Mesothelial cell of epicardium (in vitro differentiated cells): ENCODE measurements at places on chromosomes 2 and 18.

- H3K4me1 ChIP-seq: peaks cover 23% of the 10 kb centered on the region
- H3K27ac ChIP-seq: peak overlapping the region; percentile 96
- no peak for DNase-seq
- H3K27me3 ChIP-seq: peaks cover 8% of the 10 kb centered on the region
Observed at GRCh38 chr18:75638223-75638775, 210.8 kb upstream of the SMIM21 start.

DNA sequence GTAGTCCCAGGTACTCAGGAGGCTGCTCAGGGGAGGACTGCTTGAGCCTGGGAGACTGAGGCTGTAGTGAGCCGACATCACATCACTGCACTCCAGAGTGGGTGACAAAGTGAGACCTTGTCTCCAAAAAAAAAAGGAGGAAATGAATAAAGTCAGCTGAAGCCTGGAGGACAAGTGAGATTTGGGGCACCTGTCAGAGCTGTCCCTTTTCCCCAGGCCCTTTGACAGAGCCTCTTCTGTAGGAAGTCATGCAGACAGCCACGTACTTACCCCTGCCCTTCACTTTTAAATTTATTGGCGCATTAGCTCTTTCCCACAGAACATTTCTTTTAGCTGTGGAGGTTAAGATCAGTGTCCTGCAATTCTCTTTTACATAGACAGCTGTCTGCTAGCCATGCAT, 151.0 kb upstream of the DNMT3A start:
- H3K4me1 ChIP-seq: peaks cover 20% of the 10 kb centered on the region
- no peak overlapping the region for H3K27ac ChIP-seq
- no peak for DNase-seq
- H3K36me3 ChIP-seq: peaks cover 3% of the 10 kb centered on the region

GRCh38 chr2:155841442-155841841, 491.1 kb downstream of the NR4A2 start:
- no peak for DNase-seq
- no peaks in the 10 kb centered on the region for H3K36me3 ChIP-seq
- no peaks in the 10 kb centered on the region for H3K27me3 ChIP-seq
- H3K27ac ChIP-seq: no peak overlapping the region
- H3K4me1 ChIP-seq: peaks cover 9% of the 10 kb centered on the region

DNA sequence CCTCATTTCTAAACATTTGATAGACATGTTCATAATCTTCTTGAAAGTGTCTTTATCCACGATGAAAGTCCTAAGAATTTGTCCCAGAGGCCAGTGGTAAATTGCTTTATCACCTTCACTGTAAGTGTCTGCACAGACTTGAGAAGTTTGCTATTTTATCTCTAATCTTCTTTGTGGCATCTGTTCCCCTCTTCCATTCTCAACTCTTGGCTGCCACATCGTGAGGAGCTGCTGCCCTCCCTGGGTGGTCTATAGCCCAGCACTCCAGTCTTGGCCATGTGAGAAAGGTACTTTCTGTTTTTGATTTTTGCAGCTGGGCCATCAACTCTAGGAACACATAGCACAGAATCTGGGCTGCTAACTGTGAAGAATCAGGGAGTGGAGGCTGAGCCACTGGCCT, 45.5 kb downstream of the SLC14A2 start:
- no peak for DNase-seq

DNA sequence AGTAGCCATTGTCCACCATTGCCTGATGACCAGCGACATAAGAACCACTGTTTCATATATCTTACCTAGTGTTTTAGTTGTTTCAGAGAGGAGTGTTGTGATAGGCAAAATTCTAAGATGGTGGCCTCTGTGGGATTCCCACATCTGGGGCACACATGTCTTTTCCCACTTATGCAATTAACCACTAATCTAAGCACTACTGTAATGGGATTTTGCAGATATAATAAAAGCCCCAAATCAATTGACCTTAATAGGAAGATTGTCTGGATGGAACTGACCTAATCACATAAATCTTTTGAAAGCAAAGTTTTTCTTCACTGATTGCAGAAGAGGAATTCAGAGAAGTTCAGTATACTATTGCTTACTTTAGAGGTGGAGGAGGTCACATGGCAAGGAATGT, 469.9 kb downstream of the NUP35 start:
- no peak overlapping the region for H3K27ac ChIP-seq
- H3K4me3 ChIP-seq: no peak overlapping the region
- DNase-seq: no peak
- H3K4me1 ChIP-seq: peaks cover 10% of the 10 kb centered on the region

DNA sequence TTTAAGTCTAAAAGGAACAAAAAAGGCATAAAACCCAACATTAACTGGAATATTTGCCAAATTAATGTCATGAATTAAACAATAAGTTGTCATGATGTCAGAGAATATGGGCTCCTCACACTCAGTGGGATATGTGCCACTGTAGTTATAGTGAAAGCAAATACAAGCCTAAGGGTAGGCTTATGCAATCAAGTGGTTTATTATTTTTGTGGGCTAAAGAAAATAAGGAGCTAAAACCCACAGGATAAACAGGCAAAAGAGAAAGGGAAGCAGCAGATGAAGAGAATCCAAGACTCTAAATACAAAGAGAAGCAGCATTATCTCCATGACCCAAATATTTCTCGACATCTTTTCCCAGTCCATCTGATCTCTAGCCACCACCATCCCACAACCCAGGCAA, 17.5 kb downstream of the YWHAQ start:
- no peak overlapping the region for H3K4me3 ChIP-seq
- H3K27me3 ChIP-seq: no peaks in the 10 kb centered on the region
- H3K36me3 ChIP-seq: peaks cover 21% of the 10 kb centered on the region
- no peak for DNase-seq
- H3K4me1 ChIP-seq: peaks cover 25% of the 10 kb centered on the region
- no peak overlapping the region for H3K27ac ChIP-seq

DNA sequence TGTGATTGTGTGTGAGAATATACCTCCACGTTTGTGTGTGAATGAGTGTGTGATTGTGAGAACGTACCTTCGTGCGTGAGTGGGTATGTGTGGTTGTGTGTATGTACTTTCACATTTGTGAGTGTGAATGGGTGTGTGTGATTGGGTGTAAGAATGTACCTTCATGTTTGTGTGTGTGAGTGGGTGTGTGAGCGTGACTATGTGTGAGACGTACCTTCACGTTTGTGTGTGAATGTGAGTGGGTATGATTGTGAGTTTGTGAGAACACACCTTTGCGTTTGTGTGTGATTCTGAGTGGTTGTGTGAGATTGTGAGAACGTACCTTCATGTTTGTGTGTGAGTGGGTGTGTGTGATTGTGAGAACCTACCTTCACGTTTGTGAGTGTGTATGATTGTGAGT, 5.8 kb upstream of the ADCY3 start:
- DNase-seq: no peak
- H3K36me3 ChIP-seq: no peaks in the 10 kb centered on the region
- H3K27me3 ChIP-seq: peaks cover 4% of the 10 kb centered on the region
- H3K4me1 ChIP-seq: no peaks in the 10 kb centered on the region
- no peak overlapping the region for H3K4me3 ChIP-seq
- H3K27ac ChIP-seq: no peak overlapping the region

- peaks cover 12% of the 10 kb centered on the region for H3K4me1 ChIP-seq
- no peaks in the 10 kb centered on the region for H3K36me3 ChIP-seq
- H3K27ac ChIP-seq: no peak overlapping the region
- no peak for DNase-seq
- no peak overlapping the region for H3K4me3 ChIP-seq
Observed at GRCh38 chr2:67879586-67880290, 183.1 kb downstream of the C1D start.

GRCh38 chr18:67302043-67302442, 214.5 kb downstream of the DSEL start:
- no peak overlapping the region for H3K27ac ChIP-seq
- DNase-seq: no peak
- H3K27me3 ChIP-seq: no peaks in the 10 kb centered on the region
- peaks cover 2% of the 10 kb centered on the region for H3K36me3 ChIP-seq

GRCh38 chr18:8681196-8681595, 24.2 kb upstream of the MTCL1 start:
- no peaks in the 10 kb centered on the region for H3K36me3 ChIP-seq
- no peaks in the 10 kb centered on the region for H3K27me3 ChIP-seq
- H3K27ac ChIP-seq: no peak overlapping the region
- no peak for DNase-seq

GRCh38 chr18:71130351-71130750, 841.5 kb downstream of the SOCS6 start:
- no peaks in the 10 kb centered on the region for H3K36me3 ChIP-seq
- H3K27me3 ChIP-seq: no peaks in the 10 kb centered on the region
- no peak overlapping the region for H3K27ac ChIP-seq
- no peak for DNase-seq
- no peak overlapping the region for H3K4me3 ChIP-seq
- H3K4me1 ChIP-seq: no peaks in the 10 kb centered on the region

GRCh38 chr2:222523783-222524544, 99.6 kb downstream of the SGPP2 start:
- H3K4me1 ChIP-seq: peaks cover 2% of the 10 kb centered on the region
- no peak overlapping the region for H3K27ac ChIP-seq
- H3K4me3 ChIP-seq: no peak overlapping the region
- no peak for DNase-seq

DNA sequence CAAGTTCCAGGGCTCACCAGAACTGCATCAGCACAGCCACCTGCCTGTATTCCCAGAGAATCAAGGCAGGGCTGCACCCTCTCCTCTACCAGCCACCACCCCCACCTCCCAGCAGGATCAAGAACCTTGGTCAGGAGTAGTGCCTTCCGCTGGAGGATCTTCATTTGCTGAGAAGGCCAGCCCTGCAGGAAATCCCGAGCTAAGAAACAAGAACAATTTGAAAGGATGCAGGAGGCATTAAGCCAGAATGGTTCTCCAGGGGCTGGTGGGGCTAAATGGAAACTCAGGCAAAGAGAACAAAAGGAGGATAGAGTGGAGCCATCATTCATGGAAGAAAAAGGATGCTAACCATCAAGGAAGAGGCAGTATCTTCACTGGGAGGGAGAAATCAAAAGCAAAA, 147.3 kb upstream of the SLC14A2 start:
- peaks cover 4% of the 10 kb centered on the region for H3K27me3 ChIP-seq
- peaks cover 9% of the 10 kb centered on the region for H3K4me1 ChIP-seq
- no peaks in the 10 kb centered on the region for H3K36me3 ChIP-seq
- no peak overlapping the region for H3K4me3 ChIP-seq
- no peak overlapping the region for H3K27ac ChIP-seq

DNA sequence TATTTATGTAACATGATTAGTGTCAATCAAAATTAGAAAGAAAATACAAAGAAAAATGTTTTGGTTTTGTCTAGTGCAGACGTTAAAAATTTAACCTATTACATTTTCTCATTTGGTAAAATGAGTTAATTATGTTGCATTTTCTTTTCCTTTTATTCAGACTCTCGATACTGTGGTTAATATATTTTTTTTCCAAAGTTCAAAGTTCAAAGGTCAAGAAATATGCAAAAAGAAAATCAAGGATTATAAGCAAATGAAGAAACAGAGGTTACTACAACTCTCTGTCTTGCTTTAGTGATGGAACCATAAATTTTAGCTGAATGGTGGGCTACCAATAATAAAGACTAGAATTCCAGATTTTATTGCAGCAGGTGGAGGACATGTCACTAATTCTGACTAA, 133.3 kb upstream of the TFPI start:
- no peaks in the 10 kb centered on the region for H3K36me3 ChIP-seq
- DNase-seq: no peak
- no peak overlapping the region for H3K4me3 ChIP-seq

GRCh38 chr2:136022396-136023146, 37.1 kb upstream of the DARS1 start:
- no peak for DNase-seq
- H3K27ac ChIP-seq: no peak overlapping the region
- H3K27me3 ChIP-seq: no peaks in the 10 kb centered on the region
- no peaks in the 10 kb centered on the region for H3K36me3 ChIP-seq

DNA sequence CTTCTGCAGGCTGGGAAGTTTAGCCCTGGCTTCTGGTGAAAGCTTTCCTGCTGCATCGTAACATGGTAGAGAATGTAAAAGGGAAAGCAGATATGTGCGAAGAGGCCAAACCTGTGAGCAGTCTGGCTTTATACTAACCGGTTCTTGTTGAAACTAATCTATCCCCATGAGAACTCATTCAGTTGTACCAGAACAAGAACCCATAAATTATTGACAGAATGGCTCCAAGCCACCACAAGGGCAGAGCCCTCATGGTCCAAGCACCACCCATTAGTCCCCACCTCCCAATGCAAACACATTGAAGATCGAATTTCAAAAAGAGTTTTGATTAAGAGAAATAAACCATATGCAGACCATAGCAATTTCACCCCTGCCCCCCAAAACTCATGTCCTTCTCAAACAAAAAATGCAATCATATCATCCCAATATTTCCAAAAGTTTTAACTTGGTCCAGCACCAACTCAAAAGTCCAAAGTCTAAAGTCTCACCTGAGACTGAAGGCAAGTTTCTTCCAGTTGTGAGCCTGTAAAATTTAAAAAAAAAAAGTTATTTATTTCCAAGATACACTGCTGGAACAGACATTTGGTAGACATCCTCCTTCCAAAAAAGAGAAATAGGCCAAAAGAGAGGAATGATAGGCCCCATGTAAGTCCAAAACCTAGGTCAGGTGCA, 318.9 kb downstream of the CNTNAP5 start:
- H3K27ac ChIP-seq: no peak overlapping the region
- H3K27me3 ChIP-seq: no peaks in the 10 kb centered on the region
- H3K36me3 ChIP-seq: no peaks in the 10 kb centered on the region
- no peak for DNase-seq
- H3K4me3 ChIP-seq: no peak overlapping the region
- H3K4me1 ChIP-seq: no peaks in the 10 kb centered on the region

- no peaks in the 10 kb centered on the region for H3K27me3 ChIP-seq
- no peak overlapping the region for H3K4me3 ChIP-seq
- H3K4me1 ChIP-seq: no peaks in the 10 kb centered on the region
- peaks cover 3% of the 10 kb centered on the region for H3K36me3 ChIP-seq
- no peak for DNase-seq
- no peak overlapping the region for H3K27ac ChIP-seq
Observed at GRCh38 chr18:8253944-8254343, 355.3 kb upstream of the RAB12 start.

GRCh38 chr2:3575534-3576262, 638 bp downstream of the RPS7 start:
- no peaks in the 10 kb centered on the region for H3K27me3 ChIP-seq
- peaks cover 36% of the 10 kb centered on the region for H3K4me1 ChIP-seq
- peak overlapping the region; percentile 98 for H3K27ac ChIP-seq
- H3K36me3 ChIP-seq: peaks cover 34% of the 10 kb centered on the region
- peak; percentile 43 for DNase-seq
- peak overlapping the region; percentile 91 for H3K4me3 ChIP-seq
